Neural progenitor cell (in vitro differentiated cells): ENCODE measurements at places on chromosomes 4 and X. TPM values are rescaled to one million over a fixed set of nuclear protein-coding genes. Genes with fewer than 3 reads are reported as not detected.

The CCKAR gene
- not detected in 2 replicates for total RNA-seq

The KLB gene
- total RNA-seq = not detected in 2 replicates

The CT47B1 gene
- total RNA-seq = not detected in 2 replicates

The COL4A6 gene
- total RNA-seq = 40.5 and 62.6 TPM in 2 replicates

The PAGE2B gene
- total RNA-seq = not detected in 2 replicates

GRCh38 chrX:72124540-72125201 lies 7.0 kb downstream of the RTL5 start:
- no peak for DNase-seq

DNA sequence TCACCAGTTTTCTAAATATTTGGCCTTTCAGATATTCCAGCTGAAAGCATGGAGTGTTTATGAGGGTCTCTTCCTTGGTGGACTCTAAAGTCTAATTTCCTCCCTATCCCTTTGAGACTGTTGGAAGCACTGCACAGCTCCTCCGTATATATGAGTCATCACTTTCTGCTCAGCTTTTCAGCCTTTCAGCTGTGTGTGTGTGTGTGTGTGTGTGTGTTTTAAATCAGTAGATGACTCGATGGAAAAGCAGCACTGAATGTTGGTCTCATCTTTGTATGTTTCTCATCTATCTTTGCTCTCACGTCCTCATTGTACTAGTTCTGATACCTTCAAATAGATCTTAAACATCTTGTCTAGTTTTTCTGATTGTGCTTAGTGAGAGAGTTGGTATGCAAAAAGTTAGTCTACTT lies 81.6 kb downstream of the ZFX start:
- no peak for DNase-seq

DNA sequence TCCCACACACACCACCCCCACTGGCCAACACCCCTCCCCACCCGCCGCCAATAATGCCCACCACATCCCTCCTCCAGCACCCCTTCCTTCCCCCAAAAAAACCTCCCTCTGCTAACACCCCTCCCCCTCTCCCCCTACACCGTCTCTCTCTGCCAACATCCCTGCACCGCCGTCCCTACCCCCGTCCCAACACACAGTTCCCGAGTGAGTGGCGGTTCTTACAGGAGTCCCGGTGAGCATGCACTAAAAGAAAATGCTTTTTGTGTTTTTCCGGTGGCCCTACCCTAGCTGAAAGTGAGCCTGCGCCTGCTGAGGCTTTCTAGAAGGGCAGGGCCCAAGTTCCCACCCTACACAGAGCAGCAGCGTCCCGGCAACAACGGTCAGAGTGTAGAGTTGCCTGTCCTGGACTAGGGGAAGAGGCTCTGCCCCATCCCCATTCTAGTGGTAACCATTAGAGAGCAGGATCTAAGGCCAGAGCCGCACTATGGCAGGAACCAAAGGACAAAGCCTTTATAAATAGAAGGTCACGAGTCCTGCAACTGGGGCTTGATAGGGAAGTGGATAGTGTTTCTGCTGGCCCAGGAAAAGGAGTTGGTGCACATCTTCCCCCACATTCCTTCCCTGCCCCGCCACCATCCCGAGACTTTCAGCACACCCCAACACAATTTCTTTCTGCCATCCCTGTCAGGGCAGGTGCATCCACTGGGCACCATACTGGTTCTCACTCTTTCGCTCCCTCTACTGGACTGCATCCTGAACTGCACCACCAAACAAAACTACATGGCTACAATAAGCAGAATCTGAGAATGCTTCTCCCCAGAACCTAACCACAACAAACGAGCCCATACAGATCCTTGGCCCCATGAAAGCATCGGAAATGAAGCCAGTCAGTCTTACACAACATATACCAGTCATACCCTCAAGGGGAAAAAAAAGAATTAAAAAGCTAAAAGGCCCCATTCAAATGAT lies 78.1 kb upstream of the PAGE3 start:
- peak; percentile 6 for DNase-seq

DNA sequence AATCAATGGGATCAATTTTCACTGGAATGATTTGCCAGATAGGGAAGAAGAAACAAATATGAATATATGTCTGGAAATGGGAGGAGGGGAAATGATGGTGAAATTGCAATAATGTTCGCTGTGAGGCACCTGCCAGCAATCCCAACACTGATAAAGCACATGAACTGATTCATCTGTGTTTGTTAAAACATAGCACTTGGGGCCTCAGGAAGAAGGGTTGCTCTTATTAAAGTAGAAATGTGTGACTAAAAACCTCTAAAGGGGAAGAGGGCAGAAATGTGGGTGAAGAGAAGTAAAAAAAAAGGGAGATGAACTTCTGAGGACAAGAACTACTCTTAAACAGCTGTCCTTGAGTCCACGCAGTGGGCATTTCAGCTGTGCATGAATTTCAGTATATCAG lies 101.4 kb downstream of the C4orf51 start:
- DNase-seq = no peak

GRCh38 chr4:185404031-185404430 lies 7.4 kb downstream of the ANKRD37 start:
- no peak for DNase-seq

DNA sequence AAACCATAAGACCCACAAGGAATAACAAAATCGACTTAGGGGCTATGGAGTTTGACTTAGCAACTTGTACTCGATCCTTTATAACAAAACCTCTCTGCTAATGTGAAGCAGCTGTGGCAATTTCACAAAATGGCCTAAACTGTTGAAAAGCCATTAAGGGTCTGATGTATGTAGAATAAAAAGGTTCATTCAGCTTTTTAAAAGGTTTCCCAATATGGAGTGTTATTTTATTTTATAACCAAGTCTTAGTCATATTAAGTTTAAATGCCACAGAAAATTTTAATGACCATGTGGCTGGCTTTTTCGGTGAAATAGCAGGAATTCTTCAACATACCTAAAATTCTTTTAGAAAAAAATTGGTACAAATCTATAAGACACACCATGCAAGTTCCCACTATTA lies 291.8 kb upstream of the HAND2 start:
- DNase-seq = no peak

- DNase-seq = no peak
Observed at GRCh38 chrX:41303013-41303412, 30.9 kb upstream of the DDX3X start.

- DNase-seq = no peak
Observed at GRCh38 chr4:152943672-152944071, 7.5 kb downstream of the FHDC1 start.

DNA sequence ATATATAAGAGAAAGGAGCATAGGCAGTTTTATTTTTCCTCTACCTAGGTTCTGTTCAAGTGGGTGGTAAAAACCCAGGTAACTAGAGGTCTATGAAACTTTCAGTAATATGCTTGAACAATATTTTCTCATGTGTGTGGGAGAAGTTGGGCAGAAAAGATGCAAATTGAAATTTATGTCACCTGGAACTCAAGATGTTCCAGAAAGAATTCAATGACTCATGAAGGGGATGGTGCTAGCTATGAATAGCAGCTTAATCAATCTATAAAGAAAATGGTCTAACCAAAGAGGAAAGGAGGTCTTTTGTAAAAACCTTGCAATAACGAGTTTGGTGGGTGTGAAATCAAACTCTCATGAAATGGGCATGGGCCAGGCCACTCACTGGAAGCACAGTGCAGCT lies 263.8 kb downstream of the INPP4B start:
- no peak for DNase-seq
